ENCODE measurements at places on chromosomes 4 and X. TPM values are rescaled to one million over a fixed set of nuclear protein-coding genes. Genes with fewer than 3 reads are reported as not detected.

DNA sequence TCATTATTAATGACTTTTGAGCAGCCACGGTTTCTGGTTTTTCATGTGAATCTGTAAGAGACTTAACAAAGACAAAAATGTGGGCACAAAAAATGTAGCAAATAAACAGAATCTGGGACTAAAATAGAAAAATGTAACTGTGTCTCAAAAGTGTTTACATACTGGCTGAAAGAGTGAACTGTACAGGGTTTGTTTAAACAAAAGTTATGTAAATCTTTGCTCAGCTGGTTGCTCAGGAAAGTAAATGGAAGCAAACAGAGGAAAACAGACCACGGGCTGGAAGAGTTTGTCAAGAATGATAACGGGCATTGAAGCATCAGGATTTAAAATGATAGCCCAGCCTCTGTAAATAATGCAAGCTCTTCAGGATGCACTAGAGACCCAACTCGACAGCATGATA is 921.8 kb upstream of the FTHL17 start:
- no peak for DNase-seq

DNA sequence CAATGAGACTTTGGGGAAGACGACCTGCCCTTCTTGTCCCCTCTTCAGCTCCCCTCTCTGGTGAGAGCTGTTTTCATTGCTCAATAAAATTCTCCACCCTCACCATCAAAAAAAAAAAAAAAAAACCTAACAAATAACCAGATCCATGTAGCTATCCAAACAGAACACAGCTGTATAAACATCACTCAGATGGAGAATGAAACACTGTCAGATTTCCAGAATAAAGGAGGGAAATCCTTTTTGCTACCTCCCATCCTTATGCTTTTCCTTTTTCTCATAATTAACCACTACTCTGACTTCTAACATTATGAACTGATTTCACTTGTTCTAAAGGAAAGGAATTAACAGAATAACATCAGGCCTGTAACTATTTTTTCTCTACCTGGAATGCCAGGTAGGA is 155.6 kb downstream of the PPP4R3C start:
- no peak for DNase-seq

- peak; percentile 77 for DNase-seq
Observed at GRCh38 chrX:110086916-110087484, 84.1 kb downstream of the TMEM164 start.

DNA sequence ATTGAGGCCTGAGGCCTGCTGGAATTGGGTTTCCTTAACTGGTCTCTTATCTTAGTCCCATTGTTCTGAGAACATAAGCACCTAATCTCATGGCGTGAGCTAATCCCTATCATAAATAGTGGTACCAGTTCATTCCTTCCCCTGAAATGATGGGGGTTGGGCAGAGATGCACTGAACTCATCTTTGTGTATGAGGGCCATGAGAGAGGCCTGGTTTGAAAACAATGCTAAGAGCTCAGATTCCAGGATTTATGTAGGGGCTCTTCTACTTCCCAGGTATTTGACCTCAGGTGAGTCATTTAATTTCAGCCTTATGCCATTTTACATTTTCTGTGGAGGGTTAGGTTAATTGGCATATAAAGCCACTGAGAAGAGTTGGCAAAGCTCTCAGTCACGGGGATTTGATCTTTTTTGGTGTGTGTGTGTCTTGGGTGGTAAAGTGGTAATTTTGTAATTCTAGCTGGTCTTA is 4.4 kb downstream of the RBM3 start:
- DNase-seq, result no peak

DNA sequence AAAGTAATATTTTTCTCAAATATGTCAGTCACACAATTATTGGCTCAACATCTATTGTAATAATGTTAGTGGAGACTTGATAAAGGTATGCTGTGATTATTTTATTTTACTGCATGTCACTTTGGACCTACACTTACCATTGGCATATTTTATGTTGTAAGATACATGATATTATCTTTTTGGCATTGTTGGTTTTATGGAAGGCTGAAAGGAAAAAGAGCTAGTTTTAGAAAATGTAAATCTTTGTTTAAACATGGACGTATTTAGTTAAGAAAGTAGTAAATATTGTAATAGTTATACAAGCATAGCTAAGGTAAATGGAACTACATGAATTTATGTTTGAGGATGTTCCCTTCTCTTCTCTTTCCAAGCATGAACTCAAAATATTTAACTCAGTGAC is 1399.3 kb downstream of the STIM2 start:
- no peak for DNase-seq

GRCh38 chr4:3880615-3881120 is 114.5 kb downstream of the ADRA2C start:
- DNase-seq, result peak; percentile 1

Gene CACNA1F
- total RNA-seq, result 0.12 TPM

GRCh38 chrX:48540028-48540375 is 488 bp downstream of the TBC1D25 start:
- DNase-seq, result no peak

DNA sequence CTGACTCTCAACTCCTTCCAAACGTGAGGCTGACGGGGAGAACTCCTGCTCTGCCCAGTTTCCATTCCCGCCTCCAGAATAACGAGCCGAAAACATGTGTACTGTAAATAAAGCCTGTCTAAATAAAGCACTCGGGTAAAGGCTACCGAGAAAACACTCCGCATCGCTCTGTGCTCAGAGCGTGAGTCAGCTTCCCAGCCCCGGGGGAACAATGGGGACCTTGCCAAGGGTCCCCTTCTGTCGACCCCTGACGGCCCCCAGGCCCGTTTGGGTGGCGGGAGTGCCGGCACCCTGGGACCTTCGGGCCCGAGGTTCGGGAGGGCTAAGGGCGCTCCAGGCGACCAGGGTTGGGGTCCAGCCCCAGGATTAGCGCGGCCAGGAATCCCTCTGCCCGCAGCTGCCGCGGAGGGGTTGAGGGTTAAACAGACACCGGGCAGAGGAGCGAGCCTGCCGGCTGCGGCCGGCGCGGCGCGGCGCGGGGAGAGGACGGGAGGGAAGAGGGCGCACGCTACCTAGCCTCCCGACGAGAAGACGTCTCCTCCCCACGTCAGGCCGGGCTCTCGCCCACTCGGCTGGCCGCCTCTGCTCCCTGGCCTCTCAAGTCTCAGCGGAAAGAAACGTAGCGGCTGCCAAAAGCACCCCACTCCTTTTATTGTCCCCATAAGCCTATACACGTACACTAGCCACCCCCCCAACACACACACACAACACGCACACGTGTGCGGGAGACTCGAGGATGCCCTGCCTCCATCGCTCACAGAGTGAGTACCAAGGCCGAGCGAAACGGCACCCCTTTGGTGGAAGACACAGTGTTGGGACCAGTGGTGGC is 85.5 kb downstream of the BCOR start:
- DNase-seq, result no peak
